DMS153 (cell line): ENCODE measurements at places on chromosomes 7 and 10.

- DNase-seq: no peak
Observed at GRCh38 chr7:1861799-1862458, 191.9 kb downstream of the ELFN1 start.

GRCh38 chr7:20244334-20245120, 27.3 kb upstream of the MACC1 start:
- no peak for DNase-seq

- DNase-seq: no peak
Observed at GRCh38 chr7:51306761-51307160, 9.8 kb downstream of the COBL start.

GRCh38 chr10:60798031-60798430, 19.8 kb downstream of the CDK1 start:
- no peak for DNase-seq

DNA sequence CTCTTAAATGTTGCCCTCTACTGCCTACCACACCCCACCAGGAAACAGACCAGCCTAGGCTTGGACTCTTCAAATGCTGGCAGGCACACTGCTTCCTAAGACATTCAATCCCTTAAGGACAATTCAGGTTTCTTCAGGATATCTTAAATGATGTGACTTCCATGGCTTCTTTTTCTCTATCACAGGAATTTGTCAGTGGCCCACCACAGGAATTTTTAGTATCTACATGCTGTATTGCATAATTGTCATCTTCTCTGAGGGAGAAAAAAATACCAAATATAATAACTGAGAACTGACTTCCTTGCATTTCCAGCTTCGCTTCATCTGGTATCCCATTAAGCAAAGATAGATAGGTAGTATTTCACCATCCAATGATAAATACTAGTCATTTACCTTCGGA, 129.3 kb downstream of the WNT2 start:
- no peak for DNase-seq

GRCh38 chr10:7192831-7193361, 217.9 kb downstream of the SFMBT2 start:
- no peak for DNase-seq

DNA sequence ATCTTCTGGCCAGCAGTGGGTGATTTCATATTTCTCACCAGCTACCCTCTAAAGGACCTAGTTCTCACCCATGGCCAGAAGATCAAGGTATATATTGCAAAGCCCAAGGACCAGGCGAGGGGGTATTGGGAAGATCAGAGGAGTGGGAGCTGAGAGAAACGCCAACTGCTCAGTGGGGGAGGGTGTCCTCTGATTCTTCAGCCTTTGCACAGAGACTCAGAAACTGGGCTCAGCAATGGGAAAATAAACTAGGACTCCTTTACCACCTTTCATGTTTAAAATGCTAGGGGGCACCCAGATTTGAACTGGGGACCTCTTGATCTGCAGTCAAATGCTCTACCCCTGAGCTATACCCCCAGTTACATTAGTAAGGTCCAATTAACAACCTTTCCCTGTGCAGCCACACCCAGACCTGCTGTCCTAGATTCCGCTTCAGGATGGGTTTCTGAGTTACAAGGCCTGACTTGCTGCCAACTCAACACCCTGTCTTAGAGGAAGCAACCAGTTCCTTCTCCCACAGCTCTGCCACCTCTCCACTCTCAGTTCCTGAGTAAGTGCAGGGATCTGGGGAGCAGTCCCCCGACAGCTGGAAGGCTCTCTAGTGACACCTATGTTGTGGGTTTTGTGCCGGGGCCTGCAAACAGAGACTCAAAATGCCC, 93.5 kb downstream of the ZNF783 start:
- DNase-seq: no peak

- no peak for DNase-seq
Observed at GRCh38 chr10:118990326-118990725, 39.2 kb upstream of the NANOS1 start.

DNA sequence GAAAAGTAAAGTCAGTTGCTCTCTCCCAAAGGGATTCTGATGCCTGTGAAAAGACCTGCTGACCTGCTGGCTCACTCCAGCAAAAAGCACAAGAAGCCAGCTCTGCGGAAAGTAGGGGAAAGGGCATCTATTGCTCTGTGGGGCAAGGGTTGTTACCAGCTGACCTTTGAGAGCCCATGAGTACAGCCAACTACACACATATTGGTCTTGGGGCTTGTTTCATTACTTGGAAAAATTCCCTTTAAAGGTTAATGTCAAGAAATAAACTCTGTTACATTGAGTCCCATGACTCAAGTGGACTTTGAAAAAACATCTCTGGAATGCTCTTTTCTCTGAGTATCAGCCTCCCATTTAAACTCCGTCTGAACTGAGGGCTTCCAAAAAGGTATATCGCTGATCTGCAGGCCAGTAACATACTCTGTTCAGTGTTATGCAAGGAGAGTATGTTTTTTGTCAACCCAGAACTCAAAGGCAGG, 53.2 kb downstream of the PANK1 start:
- DNase-seq: no peak
